ENCODE measurements at places on chromosomes 16 and 17.

- no peak for DNase-seq
These were observed 114.8 kb downstream of the METRNL start for GRCh38 chr17:83194186-83194561.

- DNase-seq = no peak
These were observed 162.6 kb downstream of the TMEM132E start for GRCh38 chr17:34741967-34742366.

GRCh38 chr16:22123759-22124490 is 31.6 kb downstream of the VWA3A start:
- DNase-seq = no peak

GRCh38 chr17:56260376-56261002 is 107.2 kb downstream of the ANKFN1 start:
- DNase-seq = no peak

DNA sequence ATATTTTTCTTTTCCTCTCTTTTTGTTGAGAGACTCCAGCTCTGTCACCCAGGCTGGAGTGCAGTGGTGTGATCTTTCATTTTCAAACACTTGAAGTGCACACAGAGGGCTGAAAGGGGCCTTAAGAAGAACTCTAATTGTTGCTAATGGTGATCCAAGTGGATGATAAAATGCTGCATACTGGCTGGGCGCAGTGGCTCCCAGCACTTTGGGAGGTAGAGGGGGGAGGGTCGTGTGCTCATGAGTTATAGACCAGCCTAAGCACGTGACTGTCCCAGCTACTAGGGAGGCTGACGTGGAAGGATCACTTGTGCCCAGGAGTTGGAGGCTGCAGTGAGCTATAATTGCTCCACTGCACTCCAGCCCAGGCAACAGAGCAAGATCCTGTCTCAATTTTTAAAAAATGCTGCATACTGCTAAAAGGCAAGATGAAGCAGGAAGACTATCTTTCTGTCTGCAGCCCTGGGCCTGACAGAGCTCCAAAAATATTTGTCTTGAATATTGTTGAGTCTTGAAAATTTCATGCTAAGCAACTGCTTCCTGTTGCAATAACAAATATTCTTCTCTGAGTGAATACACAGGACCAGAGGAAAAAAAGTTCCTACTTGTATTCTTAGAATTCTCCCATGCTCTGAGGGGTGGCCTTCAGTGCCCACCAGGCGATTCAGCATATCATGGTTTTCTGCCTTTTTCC is 63.7 kb upstream of the AKTIP start:
- DNase-seq = no peak

GRCh38 chr17:9361188-9361955 is 214.2 kb downstream of the STX8 start:
- DNase-seq = no peak

DNA sequence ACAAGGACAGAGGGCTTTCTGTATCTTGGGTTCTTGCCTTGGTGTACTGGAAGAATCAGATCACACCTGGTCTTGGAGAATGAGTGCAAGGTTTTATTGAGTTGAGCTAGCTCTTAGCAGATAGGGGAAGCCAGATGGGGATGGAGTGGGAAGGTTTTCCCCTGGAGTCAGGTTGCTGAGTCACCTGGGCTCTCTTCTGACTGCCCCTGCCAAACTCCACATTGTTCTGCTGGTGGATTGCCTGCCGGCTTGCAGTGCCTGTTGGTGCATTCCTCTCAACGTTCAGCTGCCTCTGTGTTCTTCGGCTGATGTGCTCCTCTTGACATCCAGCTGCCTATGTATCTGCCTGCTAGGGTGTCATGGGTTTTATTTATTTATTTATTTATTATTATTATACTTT is 1431.1 kb downstream of the CDH8 start:
- no peak for DNase-seq

DNA sequence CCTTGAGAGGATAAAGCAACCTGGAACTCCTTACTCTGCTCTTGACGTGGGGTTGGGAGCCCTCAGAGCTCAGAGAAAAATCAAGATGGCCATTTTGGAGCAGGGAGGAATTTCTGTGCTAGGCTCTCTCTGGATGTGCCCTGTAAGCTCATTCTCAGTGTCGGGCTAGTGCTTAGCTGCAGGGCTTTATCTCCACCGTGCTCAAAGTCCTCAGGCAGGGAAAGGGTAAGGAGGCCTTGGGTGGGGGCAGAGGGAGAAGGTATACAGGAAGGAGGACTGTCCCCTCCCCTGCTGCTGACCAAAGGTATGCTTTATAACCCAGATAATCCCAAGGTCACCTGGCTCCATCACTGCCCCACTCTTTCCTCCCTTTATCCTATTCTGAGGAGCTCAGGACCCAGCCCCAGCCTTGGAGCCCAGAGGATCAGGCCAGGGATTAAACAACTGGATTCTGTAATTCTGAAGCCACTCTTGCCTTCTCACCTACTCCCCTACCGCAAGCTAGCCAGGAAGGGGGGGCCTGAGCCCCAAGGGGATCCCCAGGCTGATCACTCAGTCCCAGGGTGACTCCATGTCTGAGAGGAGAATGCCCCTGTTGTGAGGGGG is 1.1 kb downstream of the DHRS11 start:
- no peak for DNase-seq

DNA sequence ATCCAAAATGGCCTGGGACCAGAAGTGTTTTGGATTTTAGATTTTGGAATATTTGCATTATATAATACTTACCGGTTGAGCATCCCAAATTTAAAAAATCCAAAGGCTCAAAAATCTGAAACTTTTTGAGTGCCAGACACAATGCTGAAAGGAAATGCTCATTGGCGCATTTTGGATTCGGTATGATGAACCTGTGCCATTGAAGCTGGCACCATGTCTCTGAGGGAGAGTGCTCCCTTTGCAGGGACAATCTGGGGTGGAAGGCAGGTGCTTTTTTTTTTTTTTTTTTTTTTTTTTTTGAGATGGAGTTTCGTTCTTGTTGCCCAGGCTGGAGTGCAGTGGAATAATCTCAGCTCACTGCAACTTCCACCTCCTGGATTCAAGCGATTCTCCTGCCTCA is 17.7 kb downstream of the SMTNL2 start:
- no peak for DNase-seq

GRCh38 chr16:11370084-11370931 is 25.0 kb downstream of the RMI2 start:
- DNase-seq = peak; percentile 83

- no peak for DNase-seq
These were observed 3.0 kb downstream of the KRT27 start for GRCh38 chr17:40779181-40779909.

DNA sequence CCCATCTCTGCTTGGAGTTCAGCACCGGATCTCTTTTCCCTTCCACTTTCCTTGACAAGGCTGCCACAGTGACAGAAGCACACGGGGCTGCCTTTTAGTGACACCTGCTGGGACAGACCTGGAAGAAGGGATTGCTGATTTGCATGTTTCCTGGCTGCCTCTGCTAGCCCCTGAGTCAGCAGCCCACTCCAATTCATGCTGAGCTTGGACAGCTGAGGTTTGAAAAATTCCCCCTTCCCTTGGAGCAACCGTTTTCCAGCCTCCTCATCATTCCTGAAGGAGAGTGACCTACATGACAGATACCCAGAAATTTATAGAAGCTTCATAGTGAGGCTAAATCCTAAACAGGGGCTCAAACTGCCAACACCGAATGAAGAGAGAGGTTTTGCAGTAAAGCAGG is 18.8 kb upstream of the RBL2 start:
- no peak for DNase-seq

GRCh38 chr16:66652661-66653360 is 43.7 kb downstream of the CMTM4 start:
- no peak for DNase-seq

DNA sequence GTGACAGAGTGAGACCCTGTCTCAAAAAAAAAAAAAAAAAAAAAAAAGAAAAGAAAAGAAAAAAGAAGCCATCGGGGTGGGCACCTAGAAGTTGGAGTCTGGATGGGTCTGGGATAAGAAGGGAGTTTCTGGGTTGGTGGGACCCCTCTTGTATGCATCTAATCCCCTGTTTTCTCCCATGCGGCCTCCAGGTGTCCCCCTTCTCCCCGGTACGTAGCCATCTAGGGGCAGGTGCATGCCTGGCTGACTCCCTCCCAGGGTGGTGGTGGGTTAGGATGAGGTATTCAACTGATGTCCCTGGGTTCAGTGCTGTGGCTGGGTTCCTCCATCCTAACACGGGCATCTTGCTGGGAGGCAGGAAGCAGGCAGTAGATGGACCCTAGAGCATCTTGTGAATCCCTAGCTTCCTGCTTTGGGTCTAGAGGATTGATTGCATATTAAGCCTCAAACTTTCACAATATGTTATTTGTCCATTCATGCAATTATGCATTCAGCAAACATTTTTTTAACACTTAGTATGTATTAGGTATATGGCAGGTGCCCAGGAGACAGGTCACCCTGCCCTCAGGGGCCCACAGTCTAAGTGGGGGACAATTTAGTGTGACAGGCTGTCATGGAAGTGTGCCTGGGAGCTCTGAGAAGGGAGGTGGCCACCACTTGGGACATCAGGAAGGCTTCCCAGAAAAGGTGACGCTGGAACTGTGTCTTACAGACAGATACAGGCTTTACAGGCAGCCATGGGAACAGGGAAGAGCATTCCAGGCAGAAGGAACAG is 13.1 kb downstream of the FMNL1 start:
- DNase-seq = peak; percentile 13

GRCh38 chr16:4693956-4694641 is 737 bp downstream of the NUDT16L1 start:
- no peak for DNase-seq

GRCh38 chr17:32752934-32753333 is 124.0 kb downstream of the MYO1D start:
- no peak for DNase-seq

- DNase-seq = no peak
These were observed 179.2 kb downstream of the MAP2K6 start for GRCh38 chr17:69593716-69594115.

DNA sequence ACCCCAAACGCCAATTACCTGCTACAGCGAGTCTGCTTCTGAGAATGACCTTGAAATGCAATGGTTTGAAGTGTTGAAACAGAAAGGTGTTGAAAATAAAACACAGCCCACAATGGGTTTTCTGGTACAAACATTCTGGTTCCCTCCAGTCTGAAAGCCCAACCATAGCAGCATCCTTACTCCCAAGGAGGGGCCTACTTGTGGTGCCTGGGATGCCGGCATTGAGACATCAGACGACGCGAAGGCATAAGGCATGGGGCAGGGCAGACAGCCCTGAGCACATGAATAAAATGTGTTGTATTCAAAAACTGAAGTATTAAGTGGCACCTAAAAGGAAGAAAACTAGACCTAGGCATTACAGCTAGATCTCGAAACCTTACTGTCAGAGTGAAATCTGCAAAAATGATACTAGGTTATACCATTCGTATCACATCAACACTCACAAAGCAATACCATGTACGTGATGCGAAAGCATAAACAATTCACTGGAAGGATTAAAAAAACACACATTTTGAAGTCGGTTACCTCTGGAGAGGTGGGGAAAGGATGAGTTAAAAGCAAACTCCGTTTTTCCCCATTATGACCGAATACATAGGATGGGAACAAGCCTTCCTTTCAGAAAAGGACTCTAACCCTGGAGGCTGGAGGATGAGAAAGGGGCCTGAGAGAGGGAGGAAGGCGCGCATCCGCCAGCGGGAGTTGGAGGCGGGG is 702 bp downstream of the NUDT21 start:
- DNase-seq = no peak

- no peak for DNase-seq
These were observed 9.8 kb upstream of the CTCF start for GRCh38 chr16:67552476-67552875.

DNA sequence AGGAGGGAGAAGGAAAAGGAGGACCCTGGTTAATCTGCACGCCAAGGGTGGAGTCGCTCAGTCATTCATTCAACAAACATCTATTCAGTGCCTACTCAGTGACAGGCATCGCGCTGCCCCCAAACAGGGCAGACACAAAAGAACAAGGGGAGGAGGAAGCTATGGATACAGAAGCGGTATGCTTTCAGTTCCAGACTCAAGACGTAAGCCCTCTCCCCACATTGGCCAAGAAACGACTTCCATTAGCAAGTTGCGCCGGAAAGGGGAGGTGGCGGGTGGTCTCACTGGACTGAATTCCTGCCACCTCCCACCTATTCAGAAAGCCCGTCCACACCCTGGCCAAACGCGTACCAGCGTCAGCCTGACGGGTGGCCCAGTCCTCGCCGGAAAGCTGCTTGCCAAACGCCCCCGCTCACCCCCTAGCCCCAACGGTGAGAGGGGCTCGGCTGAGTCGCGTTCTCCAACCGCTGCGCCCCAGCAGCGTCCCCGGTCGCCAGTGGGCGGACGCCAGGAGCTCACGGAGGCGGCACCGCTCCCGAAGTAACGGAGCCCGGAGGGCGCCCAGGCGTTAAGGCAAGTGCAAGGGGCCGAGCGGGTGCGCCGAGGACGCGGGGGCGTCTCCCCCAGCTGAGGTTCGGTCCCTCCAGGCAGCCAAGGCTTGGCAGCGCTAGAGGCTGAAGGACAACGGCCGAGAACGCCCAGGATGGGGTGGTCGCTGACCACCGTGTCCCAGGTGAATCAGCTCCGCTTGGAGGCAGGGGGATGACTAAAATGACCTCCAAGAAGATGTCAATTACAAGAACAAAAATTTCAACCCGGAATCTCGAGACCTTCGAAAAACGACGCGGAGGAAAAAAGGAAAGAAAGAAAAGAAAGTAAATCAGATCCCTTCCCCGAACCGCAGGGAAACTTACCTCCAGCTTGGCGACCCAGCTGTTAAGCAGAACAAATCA is 470.7 kb downstream of the SOX9 start:
- no peak for DNase-seq

DNA sequence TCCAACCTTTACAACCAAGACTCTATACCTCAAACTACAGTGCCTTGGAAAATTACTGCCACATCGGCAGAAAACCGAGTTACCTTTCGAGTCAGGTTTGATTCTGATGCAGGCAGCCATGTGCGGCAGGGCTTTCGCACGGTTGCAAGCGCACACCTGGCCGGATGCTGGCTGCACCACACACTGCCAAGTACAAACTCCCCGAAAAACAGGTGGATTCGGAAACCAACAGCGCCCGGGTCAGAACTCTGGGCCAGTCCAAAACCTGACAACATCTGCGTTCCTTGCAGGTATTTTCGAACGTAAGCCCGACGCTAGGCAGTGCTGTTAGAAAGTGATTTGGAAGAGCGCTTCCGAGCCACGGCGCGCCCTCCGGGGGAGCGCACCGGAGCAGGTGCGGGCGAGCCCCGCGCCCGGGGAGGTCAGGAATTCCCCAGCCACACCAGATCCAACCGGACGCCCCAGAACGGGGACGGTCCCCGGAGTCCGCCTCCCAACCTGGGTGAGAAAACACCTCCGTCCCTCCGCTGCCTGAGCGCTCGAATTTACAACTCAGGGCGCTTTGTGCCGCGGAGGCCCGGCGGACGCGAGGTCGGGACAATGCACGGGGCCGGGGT is 1.2 kb downstream of the USP7 start:
- DNase-seq = no peak

DNA sequence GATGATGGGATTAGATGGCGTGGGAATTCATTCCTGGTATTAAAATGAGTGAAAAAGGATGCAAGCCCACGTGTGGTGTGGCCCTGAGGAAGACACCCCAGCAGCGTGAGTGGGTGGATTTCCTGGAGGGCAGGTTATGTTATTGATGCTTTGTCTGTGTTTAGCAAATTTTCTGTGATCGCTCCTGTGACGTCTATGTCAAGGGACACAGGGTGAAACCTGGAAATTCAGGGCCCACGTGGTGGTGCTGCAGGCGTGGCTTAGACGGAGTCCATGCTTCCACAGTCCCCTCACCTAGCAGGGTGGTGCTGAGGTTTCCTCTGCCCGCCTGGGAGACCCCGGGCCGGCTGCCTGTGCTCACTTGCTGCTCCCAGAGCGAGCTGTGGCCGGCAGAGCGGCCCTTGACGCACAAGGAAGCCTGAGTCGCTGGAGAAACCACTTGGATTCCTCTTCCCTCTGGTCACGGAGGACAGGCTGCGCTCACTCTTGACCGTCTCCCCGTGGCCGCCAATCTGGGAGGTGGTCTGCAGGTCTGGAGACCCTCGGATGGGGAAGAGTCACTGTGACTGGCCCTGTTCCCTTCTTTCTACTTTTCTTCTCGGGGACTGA is 23.4 kb downstream of the BAIAP2 start:
- DNase-seq = no peak

Data from MV-4-11 (cell line).